ENCODE measurements at places on chromosomes 5 and 9.

GRCh38 chr5:109668237-109668636, 21.5 kb upstream of the MAN2A1 start:
- DNase-seq: no peak

DNA sequence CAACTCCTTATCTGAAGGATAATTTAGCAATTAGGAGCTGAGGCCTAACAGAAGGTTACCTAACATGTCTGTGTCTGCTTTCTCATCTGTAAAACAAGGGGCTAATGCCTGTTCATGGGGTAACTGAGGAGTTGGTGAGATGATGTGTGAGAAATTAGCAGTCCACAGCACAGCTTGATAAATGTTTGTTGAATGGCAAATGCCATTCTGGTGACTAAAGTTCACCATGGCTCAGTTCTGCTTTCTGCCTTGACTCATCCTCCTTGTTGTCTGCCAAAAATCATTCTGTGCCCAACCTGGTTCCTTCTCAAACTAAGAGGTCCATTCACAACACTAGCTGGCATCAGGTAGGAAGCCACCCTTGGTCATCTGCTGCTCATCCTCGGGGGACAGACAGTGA, 552.0 kb upstream of the KLF4 start:
- no peak for DNase-seq

DNA sequence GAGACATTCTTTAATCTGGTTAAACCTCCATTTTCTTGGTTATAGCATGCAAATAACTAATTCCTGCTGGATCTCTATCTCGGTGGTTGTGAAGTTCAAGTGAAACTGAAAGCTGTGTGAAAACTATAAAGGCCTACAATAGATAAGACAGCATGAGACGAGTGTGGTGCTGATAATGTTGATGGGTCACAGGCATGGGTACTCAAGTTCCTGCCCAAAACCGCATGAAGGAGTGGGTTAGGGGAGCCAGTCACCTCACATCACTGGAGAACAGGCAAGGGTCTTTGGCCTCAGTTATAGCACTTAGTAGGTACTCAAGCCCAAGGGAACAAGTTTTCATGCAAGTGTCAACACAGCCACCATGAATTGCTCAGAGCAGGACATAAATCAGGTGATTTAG, 16.7 kb downstream of the HMHB1 start:
- no peak for DNase-seq

DNA sequence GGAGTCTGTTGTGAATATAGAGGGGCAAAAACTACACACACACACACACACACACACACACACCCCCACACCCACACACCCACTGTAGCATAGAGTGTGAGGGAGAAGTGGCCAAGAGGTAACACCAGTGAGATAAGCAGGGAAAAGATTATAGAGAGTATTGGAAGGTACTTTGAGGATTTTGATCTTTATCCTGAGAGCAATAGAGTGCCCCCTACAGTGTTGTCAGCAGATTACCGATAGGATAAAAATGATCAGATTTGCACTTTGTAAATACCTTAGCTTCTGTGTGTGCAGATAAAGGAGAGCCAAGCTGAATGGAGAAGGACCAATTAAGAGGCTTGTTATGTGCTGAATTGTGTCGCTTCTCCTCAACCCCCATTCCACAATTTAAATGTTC, 32.3 kb downstream of the ERCC6L2 start:
- DNase-seq: no peak

DNA sequence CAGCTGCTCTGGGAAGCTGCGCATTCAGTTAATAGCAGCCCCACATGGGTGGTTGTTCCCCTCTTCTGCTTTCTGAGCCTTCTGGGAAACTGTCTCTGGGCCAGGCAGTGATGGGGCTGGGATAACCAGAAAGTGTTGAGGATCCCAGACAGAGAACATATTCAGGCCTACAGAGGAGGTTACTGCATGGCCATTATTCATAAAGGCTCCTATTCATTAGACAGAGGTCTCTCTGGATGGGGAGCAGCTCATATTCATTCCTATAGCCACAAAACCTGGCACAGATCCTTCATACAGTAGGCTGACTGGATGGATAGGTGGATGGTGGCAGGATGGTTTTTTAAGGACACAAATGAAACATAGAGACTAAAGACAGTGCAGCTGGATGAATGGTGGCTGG, 76.3 kb downstream of the HSPA4 start:
- no peak for DNase-seq

Data from right renal cortex interstitium (tissue), 3 donors.